Esophagus muscularis mucosa (tissue), 4 donors: ENCODE measurements at places on chromosomes 2 and 18. TPM values are rescaled to one million over a fixed set of nuclear protein-coding genes. Genes with fewer than 3 reads are reported as not detected.

FIGN gene
- total RNA-seq, result 5.8 TPM

CNGA3 gene
- 2.5 TPM for total RNA-seq

UGT1A8 gene
- total RNA-seq, result not detected

PRKAG3 gene
- not detected for total RNA-seq

ACSL3 gene
- total RNA-seq, result 31.1 TPM

AMER3 gene
- total RNA-seq, result not detected

PSMA8 gene
- not detected for total RNA-seq

COL3A1 gene
- total RNA-seq, result 200 TPM

IL37 gene
- total RNA-seq, result not detected

VSNL1 gene
- total RNA-seq, result 0.17 TPM

CFC1 gene
- total RNA-seq, result not detected

SULT1C2 gene
- 0.66 TPM for total RNA-seq

NPPC gene
- not detected for total RNA-seq

UGT1A5 gene
- total RNA-seq, result not detected

NLRC4 gene
- total RNA-seq, result 0.42 TPM

MBD5 gene
- total RNA-seq, result 49.0 TPM

ANXA4 gene
- total RNA-seq, result 67.7 TPM

POTEC gene
- not detected for total RNA-seq

DSG2 gene
- total RNA-seq, result 2.2 TPM

CSRNP3 gene
- 4.4 TPM for total RNA-seq
